ENCODE measurements at places on chromosomes 2 and 18.

- DNase-seq = no peak
These were observed 44.7 kb downstream of the MARCO start for GRCh38 chr2:118986738-118987137.

GRCh38 chr18:33749834-33750233 lies 171.8 kb downstream of the ASXL3 start:
- DNase-seq = no peak

- no peak for DNase-seq
These were observed 122.1 kb downstream of the MGAT5 start for GRCh38 chr2:134375935-134376334.

- DNase-seq = no peak
These were observed 127.0 kb upstream of the FZD5 start for GRCh38 chr2:207896525-207897285.

- DNase-seq = no peak
These were observed 378.7 kb downstream of the PARD3B start for GRCh38 chr2:204923957-204924356.

- no peak for DNase-seq
These were observed 8.2 kb upstream of the KIAA2012 start for GRCh38 chr2:202064881-202065230.

DNA sequence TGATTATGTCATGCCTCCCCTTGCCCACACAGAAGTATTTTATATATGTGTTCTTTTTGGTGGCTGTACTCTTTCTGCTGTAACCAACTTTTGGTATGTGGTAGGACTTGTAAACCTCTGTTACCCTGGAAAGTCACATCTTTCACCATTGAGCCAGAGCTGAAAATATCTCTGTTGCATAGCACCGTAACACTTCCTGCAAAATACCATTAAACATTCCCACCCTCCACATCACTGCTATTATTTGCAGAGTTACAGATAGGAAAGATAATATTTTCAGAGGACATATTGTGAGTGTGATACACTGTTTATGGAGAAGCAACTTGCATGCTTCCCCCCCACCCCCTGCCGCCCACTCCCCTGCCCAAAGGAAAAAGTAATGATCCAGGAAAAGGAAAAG lies 44.8 kb downstream of the CAB39 start:
- no peak for DNase-seq
